ENCODE measurements at places on chromosomes 7 and 10.

DNA sequence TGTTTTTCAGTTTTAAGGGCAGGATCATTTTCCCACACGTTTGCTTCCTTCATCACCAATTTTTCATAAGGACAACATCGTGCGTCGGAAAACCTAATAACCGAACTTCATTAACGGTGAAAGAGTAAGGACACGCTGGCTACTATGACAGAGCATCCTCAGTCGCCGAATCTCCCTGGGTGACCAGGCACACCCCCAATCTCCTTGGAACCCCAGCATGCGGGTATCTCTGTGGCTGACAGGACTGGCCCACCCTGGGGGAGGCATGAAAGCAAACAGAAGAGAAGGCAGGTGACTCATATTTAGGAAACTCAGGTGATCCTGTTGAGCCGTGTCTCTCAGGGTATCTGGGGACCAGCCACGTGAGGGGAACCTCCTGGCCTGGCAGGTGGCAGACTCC is 134.2 kb downstream of the DIP2C start:
- no peak for DNase-seq

DNA sequence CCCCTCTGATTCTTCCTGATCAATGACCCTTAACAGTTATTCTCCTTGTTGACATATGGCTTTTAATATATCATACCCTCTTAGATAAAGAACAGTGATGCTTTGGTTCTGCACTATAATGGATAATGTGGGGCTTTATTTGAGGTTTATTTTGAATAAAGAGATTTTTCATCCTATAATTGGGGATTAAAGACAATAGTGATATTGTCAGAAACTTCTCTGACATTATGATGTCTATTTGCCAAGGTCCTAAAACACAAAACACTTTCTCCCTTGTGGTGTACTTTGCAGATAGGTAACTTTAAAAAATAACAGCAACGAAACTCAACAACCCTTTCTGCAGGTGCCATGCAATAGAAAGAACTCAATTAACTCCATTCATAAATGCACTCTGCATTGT is 243.6 kb upstream of the RHOBTB1 start:
- no peak for DNase-seq

DNA sequence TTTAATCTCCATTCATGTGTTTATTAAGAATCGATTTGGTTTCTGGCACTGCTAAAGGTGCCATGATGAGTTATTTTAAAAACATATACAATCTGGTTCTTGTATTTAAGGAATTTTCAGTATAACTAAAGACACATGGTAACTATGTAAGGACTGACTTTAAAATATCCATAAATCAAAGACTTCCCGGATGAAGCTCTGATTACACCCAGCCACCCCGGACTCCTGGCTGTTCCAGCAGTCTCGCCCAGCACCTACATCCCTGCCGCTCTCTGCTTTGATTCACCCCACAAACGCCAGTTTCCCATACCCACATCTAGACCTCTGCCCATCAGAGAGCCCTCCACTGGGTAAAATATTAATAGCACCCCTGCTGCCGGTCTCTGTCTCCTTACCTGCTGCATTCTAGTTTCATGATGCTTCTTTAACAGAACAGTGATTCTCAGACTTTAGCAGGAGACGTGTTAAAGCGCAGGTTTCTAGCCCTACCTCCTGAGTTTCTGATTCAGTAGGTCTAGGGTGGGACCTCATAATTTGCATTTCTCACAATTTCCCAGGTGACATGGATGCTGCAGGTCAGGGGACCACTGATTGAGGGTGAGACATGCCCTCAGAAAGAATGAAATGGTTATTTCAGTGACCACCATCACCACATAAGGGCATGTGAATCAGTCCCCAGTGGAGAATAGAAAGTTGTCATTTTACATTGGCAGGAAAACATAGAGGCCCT is 185.7 kb downstream of the KIAA1217 start:
- no peak for DNase-seq

DNA sequence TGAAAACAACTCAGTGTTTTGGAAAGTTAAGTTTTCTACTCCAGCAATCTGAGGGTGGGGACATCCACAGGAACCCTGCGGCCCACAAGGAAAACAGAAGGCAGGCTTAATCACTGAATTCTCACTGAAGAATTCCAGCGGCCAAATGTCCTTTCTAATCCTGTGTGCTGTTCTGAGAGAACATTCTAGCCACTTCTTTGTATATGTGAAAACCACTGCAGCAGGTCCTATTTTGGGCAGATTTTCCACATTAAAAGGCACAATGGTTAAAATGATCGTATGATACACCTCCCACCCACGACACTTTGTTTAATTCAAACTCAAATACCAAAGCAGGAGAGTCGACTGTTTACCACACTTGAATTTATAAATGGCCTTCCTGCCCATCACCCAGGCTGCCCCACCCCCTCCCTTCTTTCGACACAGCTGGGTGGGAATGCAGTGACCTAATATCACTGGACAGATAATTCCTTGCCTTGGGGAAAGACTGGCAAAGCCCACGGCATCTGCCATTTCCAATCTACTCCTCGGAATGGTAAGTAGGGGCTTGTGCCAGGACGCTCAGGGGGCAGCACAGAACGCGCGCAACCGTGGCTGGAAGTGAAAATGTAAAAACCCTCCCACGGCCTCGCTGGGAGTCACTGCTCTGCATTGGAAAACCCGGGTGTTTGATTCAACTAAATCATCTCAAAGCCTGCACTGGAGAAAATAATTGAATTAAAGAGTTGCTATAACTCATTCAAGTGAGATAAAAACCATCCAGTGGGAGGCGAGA is 67.0 kb downstream of the CTBP2 start:
- no peak for DNase-seq

GRCh38 chr7:117019786-117020590 is 66.7 kb downstream of the ST7 start:
- no peak for DNase-seq
